ENCODE measurements at places on chromosomes 3 and 15.

DNA sequence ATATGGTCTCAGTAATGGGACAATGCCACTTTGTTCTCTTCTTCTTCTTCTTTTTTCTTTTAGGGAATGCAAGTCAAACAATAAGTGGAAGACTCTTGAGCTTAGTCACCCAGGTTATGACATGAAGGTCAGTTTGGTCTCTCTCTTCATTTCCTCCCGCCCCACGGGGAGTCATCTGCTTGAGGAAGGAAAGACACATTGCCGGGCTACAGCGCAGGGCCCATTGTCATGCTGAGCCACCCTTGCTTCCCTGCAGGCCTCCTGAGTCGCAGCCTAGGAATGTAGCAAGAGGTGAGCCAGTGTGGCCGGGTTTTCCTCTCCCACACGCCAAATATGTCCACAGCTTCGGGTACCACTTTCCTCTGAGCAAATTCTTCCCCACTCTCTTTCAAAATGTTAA, 47.6 kb downstream of the RAP2B start:
- DNase-seq: no peak

DNA sequence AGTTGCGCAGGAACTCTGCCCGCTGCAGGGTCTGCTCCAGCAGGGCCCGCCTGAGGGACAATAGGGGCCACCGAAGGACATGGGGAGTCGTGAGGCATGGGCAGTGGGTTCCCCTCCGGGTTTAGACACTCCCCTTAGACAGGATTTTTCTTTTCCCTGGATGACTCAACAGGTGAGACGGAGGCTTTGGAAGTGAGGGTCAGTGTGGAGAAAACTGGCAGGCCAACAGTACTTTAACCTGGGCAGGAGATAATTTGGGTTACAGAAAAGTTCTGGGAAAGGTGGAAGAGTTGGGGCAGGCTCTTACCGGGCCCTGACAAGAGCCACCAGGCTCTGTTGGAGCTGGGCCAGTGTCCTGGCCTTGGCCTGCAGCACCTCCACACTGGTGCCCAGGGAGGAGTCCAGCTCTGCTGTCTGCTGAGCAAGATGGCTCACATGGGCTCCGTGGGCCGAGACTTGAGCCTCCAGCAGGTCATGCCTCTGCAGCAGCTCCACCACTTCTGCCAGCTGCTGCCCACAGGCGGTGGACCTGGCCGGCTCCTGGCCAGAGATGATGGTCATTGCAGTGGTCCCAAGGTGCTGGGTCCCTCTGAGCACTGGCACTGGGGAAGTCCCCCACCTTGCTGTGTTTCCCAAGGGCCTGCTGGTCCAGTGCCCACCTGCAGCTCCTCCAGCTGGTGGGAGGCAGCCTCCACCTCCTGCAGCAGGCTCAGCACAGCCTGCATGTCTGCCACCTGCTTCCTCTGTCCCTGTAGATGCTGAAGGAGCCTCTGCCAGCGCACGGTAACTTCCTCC, 11.0 kb downstream of the SPTBN5 start:
- no peak for DNase-seq

DNA sequence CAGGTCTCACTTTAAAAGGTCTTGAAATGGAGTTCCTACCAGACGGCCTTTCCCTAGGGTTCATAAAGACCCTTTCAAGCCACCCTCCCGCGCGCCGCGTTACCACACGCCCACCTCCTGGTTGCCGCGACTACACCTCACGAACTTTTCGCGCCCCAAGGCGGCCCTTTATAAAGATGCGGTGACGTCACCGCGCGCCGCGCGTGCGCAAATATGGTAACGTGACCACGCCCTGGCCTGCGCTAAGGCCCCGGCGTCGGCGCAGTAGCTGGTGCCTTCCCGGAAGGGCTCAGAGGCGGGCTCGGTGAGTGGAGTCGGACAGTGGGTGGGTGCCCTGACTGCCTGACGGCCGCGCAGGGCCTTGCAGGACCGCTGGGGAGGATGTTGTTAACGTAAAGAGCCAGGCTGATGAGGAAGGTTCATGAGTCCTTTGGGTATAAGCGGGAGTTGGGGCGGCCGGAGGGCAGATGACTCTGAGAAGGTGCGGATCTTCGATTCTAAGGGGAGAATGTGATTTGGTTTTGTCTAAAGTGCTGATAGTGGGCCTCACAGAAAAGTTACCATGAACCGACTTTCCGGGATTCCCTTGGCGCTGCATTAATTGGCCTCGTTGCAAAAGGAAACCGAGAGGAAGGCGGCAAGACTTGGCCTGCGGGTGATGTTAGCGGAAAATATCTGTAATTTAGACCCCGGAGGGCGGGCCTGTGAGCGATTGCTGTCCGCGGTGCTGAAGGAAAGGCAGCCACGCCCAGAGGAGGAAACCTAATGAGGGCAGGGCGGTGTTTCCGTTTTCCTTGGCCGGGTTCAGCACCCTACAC, 54.4 kb downstream of the FEZF2 start:
- DNase-seq: peak; percentile 0

GRCh38 chr15:74903676-74904075, 3.0 kb downstream of the FAM219B start:
- no peak for DNase-seq

DNA sequence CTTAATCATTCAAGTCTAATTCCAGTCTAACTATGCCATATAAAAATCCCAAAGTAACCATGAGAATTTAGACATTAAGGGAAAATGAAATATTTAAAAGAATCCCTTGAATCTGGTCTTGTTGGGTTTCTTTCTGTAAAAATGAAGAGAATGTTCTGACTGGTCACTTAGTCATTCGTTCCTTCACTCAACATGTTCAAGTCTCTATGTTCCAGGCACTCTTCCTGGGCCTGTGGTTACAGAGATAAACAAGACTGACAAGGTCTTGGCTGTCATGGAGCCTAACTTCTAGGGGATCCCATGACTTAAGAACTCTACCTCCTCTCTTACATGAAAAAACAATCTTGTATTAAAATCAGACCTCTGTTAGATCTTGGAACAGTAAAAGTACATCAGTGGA, 638.6 kb upstream of the TBL1XR1 start:
- DNase-seq: no peak

DNA sequence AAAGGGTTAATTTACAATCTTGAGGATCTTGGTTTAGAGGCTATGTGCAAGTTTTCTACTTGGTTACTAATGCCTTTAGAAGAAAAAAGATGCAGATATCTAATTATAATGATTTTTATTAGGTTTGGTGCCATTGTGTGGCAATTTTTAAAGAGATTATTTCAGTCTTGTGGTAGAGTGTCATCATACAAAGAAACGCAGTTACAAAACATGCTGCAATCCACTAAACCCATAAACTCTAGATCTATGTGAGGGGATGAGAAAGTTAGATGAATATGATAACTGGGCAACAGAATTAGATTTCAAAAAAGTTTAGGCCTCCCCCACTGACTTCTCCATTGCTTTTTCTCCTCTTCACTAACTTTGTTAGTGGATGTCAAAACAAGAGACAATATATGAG, 106.0 kb downstream of the ARPP21 start:
- DNase-seq: no peak

- no peak for DNase-seq
Measured at GRCh38 chr15:83475551-83475950, 28.4 kb downstream of the SH3GL3 start.

DNA sequence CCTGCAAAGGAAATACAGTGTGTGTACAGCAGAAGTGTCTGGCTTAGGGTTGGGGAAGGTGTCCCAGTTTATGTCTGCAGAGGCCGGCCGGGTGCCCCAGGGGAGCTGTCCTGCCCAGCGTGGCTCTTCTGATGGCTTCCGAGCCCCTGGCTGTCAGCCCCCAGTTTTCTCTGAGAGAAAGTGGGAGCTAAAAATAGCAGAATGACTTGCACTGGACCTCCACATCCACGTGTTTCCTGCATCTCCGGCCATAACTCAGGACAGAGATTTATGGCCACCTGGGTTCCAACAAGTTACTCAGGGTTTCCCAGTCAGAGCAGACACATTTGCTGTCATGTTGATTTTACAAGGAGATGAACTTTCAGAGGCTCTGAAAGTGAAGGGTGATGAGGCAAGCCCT, 192.0 kb downstream of the ATP10A start:
- no peak for DNase-seq

DNA sequence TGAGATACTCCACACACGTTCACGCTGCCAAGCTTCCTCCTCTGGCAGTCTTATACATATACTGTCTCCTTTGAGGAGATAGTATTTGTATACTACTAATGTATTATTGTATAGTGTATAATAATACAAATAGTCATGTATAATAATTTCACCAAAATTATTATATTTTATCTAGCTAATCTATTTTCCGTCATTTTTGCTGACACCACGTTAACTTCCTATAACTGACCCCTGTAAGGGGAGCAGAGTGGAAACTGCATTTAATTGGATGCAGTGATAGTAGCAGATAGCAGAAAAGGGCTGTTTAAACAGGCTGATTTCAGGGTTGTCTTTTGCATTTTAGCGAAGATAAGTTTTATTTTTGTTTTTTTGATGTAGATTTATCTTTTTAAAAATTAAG, 30.5 kb upstream of the TMEM42 start:
- no peak for DNase-seq

DNA sequence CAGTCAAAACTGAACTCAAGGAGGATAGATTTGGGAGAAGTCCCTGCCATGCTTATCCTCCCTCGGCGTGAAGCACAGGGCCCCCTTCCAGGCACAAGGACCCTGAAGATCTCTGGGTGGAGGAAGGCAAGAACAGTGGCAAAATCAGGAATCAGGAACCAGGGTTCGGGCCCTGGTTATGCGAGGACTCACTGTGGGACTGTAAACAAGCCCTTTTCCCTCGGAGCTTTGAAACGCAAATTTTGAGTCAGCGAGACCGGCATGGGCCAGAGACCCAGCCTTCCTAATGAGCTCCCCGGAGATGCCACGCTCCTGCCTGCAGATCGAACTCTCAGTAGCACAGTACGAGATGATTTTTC, 70.1 kb downstream of the SLC12A8 start:
- no peak for DNase-seq

DNA sequence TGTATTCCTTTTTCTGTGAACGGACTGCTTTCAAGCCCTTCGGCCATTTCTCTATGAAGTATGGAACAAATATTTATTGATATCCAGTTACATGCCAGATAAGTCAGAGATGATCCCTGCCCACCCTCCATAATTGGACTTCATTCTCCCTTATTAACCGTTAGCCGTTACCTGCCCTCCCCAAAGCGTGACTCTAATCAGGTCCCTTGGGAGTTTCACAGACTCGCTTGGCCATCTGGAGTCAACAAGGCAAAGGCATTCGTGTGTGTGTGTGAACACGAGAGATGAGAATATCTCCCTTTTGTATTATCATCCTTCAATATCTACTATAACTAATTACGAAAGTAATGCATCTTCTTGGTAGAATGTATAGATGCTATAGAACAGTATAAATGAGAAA, 314.5 kb downstream of the TLE3 start:
- no peak for DNase-seq

- DNase-seq: no peak
Measured at GRCh38 chr3:47149339-47149933, 14.5 kb downstream of the SETD2 start.

DNA sequence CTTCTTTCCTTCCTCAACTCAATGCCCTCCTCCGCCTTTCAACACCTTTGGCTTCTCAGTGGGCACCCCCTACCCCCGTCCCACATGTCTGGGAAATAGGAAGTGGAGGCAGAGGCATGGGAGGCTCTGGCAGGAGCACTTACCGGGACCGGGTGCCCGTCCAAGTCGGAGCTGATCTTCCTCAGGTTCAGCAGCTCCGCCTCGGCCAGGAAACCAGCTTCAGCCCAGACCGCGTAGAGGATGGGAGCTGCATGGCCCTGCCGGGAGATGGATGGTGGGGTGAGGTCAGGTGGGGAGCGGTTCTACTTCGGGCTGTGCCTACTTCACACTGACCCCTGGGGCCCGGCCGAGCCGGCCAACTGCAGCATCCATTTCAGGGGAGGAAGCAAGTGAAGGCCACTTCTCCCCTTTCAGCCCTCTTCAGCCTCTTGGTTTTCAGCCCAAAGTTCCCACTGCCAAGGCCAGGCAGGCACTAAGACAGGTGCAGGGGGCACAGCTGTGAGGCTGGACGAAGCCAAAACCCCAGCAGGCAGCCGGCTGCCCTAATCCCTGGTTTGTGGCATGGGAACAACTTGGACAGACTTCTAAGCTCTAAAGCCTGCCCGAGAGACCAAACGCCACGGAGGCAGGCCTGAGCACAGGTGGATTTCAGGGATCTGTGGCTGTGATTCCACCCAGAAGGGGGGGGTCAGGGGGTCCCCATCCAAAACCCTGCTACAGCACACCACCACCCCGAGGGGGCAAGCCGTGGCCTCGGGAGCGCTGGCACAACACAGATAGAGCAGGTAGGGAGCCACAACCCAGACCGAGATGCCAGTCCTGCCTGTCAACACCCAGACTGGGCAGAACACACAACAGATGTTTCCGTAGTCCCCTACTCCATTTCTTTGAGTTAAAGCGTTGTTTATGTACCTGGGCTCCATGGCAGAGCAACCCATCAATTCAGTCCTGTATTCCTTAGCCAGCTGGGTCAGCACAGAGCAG, 14.5 kb downstream of the TKT start:
- no peak for DNase-seq

- DNase-seq: no peak
Measured at GRCh38 chr3:69011096-69011730, 2.3 kb downstream of the EOGT start.

DNA sequence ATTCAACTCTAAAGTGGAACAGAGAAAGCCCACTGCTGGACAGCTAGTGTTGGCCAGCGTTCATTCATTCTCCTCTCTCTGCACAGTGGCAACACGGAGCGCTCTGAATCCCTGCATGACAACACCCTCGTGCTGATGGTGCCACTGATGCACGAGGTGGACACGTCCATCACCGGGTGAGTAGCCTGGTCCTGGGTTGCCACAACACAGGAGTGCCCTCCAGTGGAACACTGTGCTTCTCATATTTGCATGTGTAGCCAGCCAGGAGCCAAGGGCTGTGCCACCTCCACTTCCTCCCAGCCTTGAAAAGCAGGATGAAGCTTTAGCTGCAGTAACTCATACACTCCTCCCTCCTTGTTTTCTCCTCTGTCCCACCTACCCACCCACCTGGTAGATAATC, 120.0 kb upstream of the CTDSPL start:
- no peak for DNase-seq

Data from esophagus squamous epithelium (tissue), 5 donors.